ENCODE measurements at places on chromosomes 2 and 18. TPM values are rescaled to one million over a fixed set of nuclear protein-coding genes. Genes with fewer than 3 reads are reported as not detected.
A peak's percentile ranks its signal among the peaks of the same experiment; 100 is the strongest.

DNA sequence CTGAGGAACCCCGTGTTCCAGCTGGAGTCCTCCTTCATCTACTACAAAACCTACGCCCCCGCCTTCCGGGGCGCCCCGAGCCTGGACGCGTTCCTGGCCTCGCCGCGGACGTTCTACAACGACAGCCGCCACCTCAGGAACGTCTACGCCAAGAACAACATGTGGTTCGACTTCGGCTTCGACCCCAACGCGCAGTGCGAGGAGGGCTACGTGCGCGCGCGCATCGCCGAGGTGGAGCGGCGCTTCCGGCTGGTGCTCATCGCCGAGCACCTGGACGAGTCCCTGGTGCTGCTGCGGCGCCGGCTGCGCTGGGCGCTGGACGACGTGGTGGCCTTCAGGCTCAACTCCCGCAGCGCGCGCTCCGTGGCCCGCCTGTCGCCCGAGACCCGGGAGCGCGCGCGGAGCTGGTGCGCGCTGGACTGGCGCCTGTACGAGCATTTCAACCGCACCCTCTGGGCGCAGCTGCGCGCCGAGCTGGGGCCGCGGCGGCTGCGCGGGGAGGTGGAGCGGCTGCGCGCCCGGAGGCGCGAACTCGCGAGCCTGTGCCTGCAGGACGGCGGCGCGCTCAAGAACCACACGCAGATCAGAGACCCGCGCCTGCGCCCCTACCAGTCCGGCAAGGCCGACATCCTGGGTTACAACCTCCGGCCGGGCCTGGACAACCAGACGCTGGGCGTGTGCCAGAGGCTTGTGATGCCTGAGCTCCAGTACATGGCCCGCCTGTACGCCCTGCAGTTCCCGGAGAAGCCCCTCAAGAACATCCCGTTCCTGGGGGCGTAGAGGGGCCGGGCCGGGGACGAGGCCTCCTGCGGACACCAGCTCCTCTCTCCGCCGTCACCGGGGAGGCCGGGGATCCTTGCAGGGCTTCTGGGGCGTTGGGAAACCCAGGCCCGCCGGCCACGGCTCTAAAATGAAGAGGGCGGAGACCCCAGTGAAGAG lies 5.3 kb upstream of the NEU4 start:
- peak; percentile 78 for ATAC-seq

GRCh38 chr2:40559175-40559574 lies 107.3 kb upstream of the SLC8A1 start:
- no peak for ATAC-seq

GRCh38 chr2:37472959-37473358 lies 128.5 kb downstream of the QPCT start:
- ATAC-seq = no peak

DNA sequence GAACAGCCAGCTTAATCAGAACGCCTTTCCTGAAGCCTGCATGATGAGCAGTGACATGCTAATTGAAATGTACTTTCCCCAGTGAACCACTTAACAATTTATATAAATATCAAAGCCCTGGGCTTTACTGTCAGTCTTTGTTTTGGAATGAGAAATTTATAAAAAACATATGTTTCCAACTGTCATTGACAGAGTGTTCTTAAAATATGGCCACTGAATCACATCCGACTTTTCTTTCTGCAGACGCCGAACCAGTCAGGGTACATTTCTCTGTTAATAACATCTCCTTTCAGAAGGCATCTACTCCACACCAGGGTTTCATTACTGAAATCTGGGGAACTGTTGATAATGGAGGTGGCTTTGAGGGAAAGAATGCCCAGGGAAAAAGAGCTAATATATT lies 343.7 kb downstream of the INSIG2 start:
- peak; percentile 11 for ATAC-seq

- ATAC-seq = no peak
These were observed 32.9 kb downstream of the CDKL4 start for GRCh38 chr2:39210846-39211245.

- no peak for ATAC-seq
These were observed 47.4 kb upstream of the TCF4 start for GRCh38 chr18:55635439-55635838.

DNA sequence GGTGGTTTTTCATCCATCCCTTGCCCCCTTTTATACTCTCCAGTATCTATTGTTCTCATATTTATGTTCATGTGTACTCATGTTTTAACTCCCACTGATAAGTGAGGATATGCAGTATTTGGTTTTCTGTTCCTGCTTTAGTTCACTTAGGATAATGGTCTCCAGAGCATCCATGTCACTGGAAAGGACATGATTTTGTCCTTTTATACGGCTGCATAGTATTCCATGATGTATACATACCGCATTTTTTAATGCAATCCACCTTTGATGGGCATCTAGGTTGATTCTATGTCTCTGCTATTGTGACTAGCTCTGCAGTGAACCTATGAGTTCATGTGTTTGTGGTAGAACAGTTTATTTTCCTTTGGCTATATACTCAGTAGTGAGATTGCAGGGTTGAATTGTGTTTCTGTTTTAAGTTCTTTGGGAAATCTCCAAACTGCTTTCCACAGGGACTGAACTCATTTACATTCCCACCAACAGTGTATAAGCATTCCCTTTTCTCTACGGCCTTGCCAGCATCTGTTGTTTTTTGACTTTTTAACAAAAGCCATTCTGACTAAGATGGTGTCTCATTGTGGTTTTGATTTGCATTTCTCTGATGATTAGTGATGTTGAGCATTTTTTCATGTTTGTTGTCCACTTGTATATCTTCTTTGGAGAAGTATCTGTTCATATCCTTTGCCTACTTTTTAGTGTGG lies 420.2 kb downstream of the THSD7B start:
- no peak for ATAC-seq

DNA sequence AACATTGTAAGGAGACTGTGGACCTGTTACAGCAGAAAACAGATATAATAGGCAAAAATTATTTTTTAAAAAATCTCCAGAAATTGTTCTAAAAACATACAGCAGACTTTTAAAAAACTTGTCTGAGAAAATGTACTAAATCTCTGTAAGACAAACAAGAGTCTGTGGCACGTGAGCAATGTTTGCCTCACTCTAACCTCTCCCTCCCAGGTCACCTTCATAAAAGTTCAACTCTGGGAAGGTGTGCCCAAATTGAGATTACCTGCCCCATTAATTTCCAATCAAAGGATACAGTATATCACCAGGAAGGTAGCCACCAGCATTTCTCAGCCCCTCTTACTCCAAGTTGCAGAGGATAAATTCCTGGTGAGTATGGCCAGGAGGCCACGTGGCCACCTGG lies 992.7 kb downstream of the TMEM182 start:
- no peak for ATAC-seq

DNA sequence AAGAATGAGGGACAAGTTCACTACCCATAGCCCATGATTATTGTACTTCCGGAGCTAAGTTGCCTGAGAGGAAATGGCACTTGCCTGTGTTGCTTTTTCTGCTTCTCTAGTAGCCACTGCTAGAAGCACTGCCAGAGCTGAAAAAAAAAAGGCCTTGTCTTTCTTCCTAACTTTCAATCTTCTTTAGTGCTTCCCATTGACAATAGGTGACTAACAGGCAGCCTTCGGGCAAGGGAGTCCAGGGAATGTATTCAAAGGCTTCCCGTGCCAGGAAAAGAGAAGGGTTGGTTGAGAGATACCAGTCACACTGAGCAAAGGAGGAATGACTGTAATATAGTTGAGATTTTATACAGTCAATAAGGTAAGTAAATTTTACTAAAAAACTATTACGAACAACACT lies 242.0 kb downstream of the CALCRL start:
- ATAC-seq = peak; percentile 29

DNA sequence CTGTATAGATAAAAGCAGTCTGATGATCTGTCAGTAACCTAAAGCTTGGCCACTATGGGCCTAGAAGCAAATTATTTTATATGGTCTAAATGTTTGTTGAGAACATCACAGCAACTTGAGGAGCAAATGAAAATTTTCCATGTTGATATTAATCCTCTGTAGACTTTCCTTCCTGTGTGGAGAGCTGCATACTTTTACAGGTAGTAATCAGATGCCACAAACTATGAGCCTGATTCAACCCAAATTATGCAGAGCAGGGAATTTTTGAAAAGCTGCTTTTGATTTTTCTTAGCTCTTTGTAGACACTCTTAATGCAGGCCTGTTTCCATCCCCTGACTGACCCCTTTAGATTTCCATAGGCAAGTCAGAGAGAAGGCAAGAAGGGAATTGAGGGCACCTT lies 17.3 kb downstream of the PAX3 start:
- no peak for ATAC-seq

DNA sequence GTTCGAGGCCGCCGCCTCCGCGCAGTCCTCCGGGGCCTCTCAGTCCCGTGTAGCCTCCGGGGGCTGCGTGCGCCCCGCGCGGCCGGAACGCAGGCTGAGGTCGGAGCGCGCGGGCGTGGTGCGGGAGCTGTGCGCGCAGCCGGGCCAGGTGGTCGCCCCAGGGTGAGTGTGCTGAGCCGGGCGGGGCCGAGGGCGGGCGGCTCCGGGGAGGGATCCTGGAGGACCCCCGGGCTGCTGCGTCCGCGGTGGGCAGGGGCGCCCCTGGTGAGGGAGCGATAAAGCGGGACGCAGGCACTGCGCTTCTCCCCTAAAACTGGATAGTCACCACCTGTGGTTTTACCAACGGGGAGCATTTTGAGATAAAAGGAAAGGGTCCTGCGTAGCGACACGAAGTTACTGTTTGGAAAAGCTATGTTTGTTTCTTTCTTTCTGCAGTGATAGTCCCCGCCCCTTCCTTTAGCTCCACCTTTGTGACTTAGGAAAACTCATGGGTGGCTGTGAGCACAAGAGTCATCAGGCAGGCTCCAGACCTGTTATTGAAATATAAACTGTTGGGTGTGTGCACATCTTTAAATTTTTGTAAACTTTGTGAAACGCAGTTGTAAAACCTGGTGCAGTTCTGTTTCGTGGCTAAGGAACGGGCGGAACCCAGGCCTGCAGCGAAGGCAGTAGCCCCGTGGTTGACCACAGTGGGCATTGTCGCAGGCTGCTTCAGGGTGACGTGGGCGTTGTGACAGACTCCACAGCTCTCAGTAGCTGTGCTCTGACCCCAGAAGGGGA lies 687 bp downstream of the CTDP1 start:
- ATAC-seq = peak; percentile 18

DNA sequence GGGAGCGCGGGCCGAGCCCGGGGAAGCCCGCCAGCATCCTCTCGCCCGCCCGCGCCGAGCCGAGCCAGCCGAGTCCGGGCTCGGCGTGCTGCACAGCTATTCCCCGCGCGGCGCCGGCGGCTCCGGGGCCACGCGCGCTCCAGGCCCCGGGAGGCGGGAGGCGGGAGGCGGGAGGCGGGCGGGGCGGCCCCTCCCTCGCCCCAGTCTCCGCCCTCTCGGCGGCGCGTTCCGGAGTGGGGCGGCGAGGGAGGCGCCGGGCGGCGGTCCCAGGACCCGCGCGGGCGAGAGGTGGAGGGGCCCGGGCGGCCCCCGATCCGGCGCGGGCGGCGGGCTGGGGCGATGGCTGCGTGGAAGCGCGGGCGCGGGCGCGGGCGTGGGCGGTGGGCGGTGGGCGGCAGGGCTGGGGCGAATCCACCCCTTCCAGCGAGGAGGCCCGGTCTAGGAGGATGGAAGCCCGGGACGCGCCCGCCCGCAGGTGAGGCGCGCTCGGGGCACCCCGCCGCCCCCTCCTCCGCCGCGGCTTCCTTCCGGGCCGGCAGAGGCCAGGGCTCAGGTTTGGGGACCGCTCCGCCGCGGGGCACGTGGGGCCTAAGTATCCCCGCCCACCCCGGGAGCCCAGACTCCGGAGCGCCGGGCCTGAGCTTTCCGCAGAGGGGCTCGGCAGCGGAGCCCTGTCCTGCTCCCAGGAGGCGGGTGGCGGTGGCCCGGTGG lies at the start of gene ADCY3:
TSS of gene ADCY3 (minus strand) at position 140 of the 711 bp plus-strand sequence. CDS start 1,250 bp downstream, outside the sequence.
- ATAC-seq = peak; percentile 74

GRCh38 chr18:26549263-26550094 lies 1.1 kb upstream of the KCTD1 start:
- ATAC-seq = peak; percentile 41

DNA sequence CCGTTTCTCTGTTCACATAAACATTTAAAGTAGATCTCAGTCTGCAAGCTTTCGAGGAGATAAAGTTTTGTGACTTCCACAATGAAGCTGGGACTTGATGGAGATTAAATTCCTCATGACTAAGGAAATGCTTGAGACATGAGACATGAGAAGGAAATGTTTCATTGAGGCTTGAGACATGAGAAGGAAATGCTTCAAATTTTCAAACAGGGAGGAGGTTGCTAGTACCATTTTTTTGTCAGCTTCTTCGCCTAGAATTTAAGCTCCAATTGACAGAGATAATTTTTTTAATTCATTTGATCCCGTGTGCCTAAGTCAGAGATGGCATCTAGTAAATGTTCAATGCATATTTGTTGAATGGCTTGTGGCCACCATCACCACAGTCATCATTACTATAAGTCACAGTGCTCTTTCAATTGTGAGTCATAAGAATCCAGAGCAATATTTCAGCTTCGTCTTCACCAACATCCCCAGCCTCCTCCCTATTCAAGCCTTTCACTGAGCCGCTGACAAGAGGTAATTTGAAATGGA lies 543 bp upstream of the MARCHF4 start:
- ATAC-seq = no peak

CAD gene
- 22.2 TPM for total RNA-seq

MARCHF7 gene
- 46.1 TPM for total RNA-seq

All from motor neuron (in vitro differentiated cells).